SW 1271 (cell line): ENCODE measurements at places on chromosomes 5 and 9.

GRCh38 chr5:91027405-91028139 lies 355.5 kb downstream of the ARRDC3 start:
- no peak for DNase-seq

DNA sequence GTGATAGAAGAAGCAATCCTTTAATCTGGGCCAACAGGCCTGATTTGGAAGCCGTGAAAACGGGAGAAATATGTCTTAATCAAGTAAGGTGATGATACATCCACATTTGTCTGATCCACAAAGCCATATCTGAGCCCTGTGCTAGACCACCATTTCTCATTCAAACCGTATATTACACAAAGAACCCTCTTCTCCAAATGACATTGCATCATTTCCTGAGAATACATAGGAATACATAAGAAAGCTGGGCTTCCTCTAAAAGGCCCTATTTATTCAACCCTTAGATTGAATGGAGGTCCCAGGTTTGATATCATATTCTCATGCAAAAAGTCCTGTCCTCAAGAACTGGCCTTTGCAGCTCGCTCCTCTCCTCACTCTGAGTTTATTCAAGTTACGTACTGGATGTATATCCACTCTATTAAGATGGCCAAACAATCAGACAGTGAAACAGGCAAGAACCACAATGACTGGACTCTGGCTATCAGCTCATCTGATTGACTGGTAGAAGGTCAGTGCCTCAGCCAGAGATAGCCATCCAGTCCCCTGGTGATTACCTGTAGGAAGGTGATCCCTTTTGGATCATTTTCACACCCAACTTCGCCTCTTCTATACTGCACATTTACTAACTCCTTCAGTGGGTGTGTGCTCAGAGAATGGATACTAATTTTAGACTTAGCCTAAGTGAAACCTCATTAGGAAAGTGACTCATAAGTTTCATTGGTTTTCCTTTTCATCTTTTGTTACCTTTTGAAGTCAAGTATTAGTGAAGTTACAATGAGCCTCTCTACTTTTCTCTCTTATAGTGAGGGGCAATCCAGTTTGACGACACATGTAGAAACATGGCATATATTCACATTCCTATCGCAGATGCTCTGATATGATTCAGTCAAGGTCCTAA lies 167.6 kb upstream of the WWC1 start:
- no peak for DNase-seq

DNA sequence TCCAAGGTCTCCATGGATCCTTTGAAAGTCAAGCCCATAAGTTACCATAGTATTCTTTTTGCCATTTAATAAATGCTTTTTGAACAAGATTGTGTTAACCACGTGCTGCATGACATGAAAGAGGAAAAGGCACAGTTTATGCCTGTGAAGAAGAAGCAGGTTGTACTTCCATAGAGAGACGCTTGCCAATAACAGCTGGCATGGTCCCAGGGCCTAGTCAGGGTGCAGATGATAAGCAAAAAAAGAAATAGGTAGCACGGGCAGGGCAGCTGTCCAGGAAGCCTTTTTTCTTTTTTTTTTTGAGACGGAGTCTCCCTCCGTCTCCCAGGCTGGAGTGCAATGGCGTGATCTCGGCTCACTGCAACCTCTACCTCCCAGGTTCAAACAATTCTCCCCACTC lies 71.8 kb upstream of the CLINT1 start:
- no peak for DNase-seq

DNA sequence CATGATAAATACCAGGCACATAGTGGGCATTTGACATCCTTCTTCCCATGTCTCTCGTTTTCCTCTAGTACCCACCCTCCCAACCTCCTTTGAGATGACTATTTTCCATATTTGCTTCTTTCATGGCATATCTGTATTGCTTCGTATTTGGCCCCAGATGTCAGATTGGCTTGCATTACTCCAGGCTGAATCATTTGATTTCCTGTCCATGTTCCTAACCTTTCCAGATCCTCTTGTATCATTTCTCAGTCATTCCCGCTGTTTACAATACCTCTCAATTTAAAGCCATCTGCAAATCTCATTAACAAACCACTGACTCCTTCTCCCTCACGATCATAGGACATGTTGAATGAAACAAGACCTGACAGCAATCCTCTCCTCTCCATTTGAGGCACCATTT lies 19.9 kb downstream of the MTX3 start:
- DNase-seq: no peak

- DNase-seq: no peak
Measured at GRCh38 chr9:101443364-101443771, 7.8 kb upstream of the ALDOB start.

- DNase-seq: no peak
Measured at GRCh38 chr5:177491429-177491945, 5.9 kb downstream of the PDLIM7 start.

DNA sequence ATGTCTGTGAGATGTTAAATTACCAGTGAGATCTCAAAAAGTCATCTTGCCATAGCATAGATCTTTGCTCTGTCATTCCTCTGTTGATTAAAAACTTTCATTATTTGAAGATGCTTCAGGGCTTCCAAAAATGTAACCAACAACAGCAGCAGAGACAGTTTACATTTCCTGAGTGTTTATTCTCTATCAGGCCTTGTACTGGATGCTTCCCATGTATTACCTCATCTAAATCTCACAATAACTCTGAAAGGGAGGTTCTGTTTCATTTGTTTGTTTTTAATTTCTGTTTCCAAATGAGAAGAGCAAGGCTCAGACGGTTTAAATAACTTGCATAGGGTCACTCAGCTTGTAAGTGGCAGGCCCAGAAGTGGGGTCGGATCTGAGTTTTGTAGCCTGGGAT lies 45.2 kb downstream of the MRRF start:
- no peak for DNase-seq

DNA sequence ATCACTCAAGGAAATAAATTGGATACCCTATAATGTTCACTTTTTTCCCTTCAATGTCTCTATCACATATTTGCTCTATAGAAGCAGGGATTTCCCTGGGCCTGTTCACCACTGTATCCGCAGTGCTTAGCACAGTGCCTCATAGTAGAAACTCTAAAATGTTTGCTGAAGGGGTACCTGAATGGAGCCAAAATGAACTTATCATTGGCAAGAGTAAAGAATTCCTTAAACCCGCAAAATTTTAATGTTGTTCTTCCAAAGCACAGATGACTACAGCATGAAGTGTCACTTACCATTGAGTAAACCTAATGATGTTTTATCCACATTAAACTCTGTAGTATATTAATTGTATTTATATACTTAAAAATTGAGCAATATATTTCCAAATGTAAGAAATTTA lies 96.1 kb downstream of the JAKMIP2 start:
- DNase-seq: no peak

DNA sequence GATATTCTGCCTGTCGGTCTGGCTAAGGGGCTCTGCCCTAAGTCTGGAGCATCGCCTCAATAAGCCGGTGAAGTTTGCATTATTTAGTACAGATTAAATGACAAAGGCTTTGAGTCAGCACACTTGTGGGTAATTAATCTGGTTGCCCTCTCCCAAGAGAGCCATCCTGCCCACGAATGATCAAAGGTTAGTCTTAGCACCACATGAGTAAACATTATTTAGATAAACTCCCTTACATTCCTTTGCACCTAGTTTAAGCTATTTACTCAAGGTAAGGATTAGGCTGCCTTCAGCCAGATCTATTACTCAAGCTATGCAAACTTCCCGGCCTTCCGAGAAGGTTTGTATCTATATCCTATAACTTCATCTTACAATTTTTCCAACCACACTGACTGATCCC lies 572.1 kb downstream of the CHSY3 start:
- no peak for DNase-seq

GRCh38 chr5:50684721-50685120 lies 18.3 kb downstream of the PARP8 start:
- no peak for DNase-seq

GRCh38 chr5:58012102-58012501 lies 447.8 kb downstream of the PLK2 start:
- no peak for DNase-seq

DNA sequence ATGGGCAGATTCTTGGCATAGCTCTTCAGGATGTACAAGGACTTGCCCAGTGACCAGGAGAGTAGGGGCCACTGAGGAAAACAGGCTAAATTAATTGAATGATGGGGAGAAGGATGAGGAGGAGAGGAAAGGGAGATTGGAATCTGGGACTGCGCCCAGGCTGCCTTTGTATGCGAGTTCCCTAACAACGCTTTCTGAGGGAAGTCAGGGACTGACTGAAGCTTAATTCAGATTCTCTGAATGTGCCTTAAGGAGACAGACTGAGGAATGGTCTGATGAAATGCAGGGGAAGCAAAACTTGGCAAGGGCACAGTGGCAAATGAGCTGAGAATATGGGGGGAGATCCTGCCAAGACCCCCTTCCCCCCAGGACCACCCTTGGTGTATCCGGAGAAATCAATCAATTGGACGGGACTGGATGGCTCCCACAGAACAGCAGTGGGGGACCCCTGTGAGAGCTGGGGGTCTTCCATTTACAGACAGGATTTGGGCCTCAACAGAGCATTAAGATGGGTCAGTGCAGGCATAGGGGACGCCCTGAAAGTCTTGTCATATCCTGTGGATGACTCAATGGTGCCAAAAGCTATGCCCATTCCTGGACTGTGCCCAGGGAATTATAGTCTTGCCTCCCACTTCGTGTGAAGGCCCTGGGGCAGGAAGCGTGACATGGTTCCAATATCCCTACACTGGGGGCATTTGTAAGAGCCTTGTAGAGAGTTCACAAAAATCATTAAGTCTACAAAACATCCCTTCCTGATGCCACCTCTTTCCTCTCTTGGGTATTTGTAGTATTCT lies 215.5 kb upstream of the TNC start:
- DNase-seq: no peak

DNA sequence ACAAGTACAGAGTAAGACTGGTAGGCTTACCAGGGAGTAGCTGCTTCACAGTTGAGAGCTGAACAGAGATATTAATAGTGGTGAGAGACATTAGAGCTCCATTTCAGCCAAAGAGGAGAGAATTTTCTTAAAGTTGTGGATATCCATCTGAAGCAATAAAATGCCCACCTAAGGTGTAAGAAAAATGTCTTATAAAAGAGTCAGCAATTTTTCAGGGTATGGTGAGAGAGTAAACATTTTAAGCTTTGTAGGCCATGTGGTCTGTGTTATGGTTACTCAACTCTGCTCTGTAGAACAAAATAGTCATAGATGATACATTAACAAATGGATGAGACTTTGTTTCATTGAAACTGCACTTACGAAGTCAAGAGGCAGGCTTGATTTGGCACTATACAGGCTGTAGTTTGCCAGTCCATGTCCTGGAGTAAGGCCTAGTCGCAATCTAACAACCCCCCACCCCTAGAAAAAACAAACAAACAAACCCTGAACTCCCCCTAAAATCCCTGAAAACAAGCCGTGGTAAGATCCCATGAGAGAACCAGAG lies 945.4 kb upstream of the SEMA6A start:
- no peak for DNase-seq

DNA sequence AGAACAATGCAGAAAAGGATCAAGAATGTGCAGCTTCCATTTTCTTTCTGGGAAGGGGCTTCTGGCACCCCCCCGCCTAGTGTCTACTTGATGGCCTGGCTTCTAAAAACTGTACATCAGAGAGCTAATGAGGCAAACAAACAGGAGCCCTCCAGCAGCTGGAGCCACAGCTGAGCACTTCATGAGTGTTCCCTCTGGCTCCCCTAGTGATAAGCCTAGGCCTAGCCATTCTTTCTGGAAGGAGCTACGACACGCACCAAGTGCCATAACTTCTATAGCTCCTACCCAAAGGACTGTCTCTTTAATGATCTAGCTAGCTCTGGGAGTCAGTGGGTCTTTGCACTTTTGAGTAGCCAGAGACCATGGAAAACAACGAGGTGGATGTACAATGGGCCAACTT lies 66.1 kb downstream of the DNAH5 start:
- DNase-seq: no peak

- no peak for DNase-seq
Measured at GRCh38 chr5:142115937-142116614, 7.5 kb downstream of the NDFIP1 start.

- DNase-seq: peak; percentile 6
Measured at GRCh38 chr5:168992687-168993086, 308.3 kb downstream of the SLIT3 start.

DNA sequence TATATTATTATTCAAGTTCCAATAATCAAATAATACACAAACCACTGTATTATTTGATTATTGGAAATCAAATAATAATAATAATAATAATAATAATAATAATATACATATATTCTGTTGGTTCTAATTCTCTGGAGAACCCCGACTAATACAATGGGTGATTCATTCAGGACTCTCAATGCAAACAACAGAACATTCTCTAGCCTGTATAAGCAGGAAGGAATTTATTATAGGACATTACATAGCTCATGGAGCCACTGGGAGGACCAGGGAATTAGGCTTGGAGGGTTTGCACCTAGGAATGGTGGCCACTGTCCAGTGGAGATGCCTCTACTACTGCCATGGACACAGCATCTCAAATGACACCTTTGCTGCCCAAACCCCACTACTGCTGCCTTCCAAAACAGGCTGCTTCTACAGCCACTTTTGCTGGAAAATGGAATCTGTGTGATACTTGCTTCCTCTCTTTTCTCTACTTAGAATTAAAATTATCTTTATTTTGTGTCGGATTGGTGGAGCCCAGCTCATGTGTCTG lies 25.9 kb downstream of the PTGS1 start:
- no peak for DNase-seq
